ENCODE measurements at places on chromosomes 1 and 21. TPM values are rescaled to one million over a fixed set of nuclear protein-coding genes. Genes with fewer than 3 reads are reported as not detected.

- H3K36me3 ChIP-seq: no peaks in the 10 kb centered on the region
- H3K4me3 ChIP-seq: no peak overlapping the region
- no peak overlapping the region for H3K27ac ChIP-seq
- DNase-seq: no peak
- H3K27me3 ChIP-seq: no peaks in the 10 kb centered on the region
Measured at GRCh38 chr1:9375912-9376311, 83.2 kb downstream of the SPSB1 start.

- H3K27ac ChIP-seq: peak overlapping the region; percentile 29
- H3K4me1 ChIP-seq: peaks cover 52% of the 10 kb centered on the region
- DNase-seq: no peak
- H3K4me3 ChIP-seq: no peak overlapping the region
- peaks cover 13% of the 10 kb centered on the region for H3K36me3 ChIP-seq
Measured at GRCh38 chr1:9284061-9284460, 8.6 kb upstream of the SPSB1 start.

The NBPF3 gene
- 9.0 TPM for total RNA-seq

The UMODL1 gene
- total RNA-seq: 0.39 TPM

The SIK1 gene
- 6.7 TPM for total RNA-seq

Measured in activated T-cell treated with anti-CD3 and anti-CD28 coated beads, Interleukin-2, amount 50 U/mL, for 72 hours (primary cell).